ENCODE measurements at places on chromosomes 5 and 9. TPM values are rescaled to one million over a fixed set of nuclear protein-coding genes. Genes with fewer than 3 reads are reported as not detected.

The GPR151 gene
- total RNA-seq, result not detected

The DCTN4 gene
- total RNA-seq, result 42.5 TPM

The GNA14 gene
- total RNA-seq, result 3.2 TPM

The ARSI gene
- total RNA-seq, result 4.5 TPM

The TIFAB gene
- not detected for total RNA-seq

The GPR150 gene
- total RNA-seq, result not detected

The PHYHD1 gene
- 14.1 TPM for total RNA-seq

The DDX4 gene
- total RNA-seq, result not detected

The MEF2C gene
- total RNA-seq, result 1.4 TPM

The CYSRT1 gene
- total RNA-seq, result 1.6 TPM

The CDHR2 gene
- 0.43 TPM for total RNA-seq

The TAF7 gene
- 101 TPM for total RNA-seq

The CRB2 gene
- 8.4 TPM for total RNA-seq

The PCDHA6 gene
- 6.5 TPM for total RNA-seq

The SUSD3 gene
- 6.2 TPM for total RNA-seq

The FOXD4L5 gene
- total RNA-seq, result 0.13 TPM

The NPR2 gene
- total RNA-seq, result 11.0 TPM

The FOXD1 gene
- 0.73 TPM for total RNA-seq

The MARCOL gene
- not detected for total RNA-seq

The SLC45A2 gene
- not detected for total RNA-seq

The MYOT gene
- not detected for total RNA-seq

The SLC28A3 gene
- not detected for total RNA-seq

The HARS1 gene
- total RNA-seq, result 55.6 TPM

The ARAP3 gene
- 45.7 TPM for total RNA-seq

The ENTPD8 gene
- 0.48 TPM for total RNA-seq

The PCDHGA6 gene
- total RNA-seq, result 1.3 TPM

The PCDHB15 gene
- 3.9 TPM for total RNA-seq

The P4HA2 gene
- 8.2 TPM for total RNA-seq

The LRRC14B gene
- not detected for total RNA-seq

The CDH9 gene
- total RNA-seq, result 0.73 TPM

The PCAT7 gene
- total RNA-seq, result 3.2 TPM

The HRH2 gene
- total RNA-seq, result 9.3 TPM

The SLC9A3 gene
- total RNA-seq, result 0.95 TPM

The RLN2 gene
- 4.7 TPM for total RNA-seq

The PCDHGA1 gene
- 0.84 TPM for total RNA-seq

The WNK2 gene
- total RNA-seq, result 87.2 TPM

The DRD1 gene
- total RNA-seq, result 0.19 TPM

The PCDHGB5 gene
- 1.9 TPM for total RNA-seq

The C5orf58 gene
- total RNA-seq, result 1.6 TPM

The ZNF354C gene
- total RNA-seq, result 2.6 TPM

The ELOVL7 gene
- 5.1 TPM for total RNA-seq

The CNTNAP3 gene
- 5.1 TPM for total RNA-seq

The GARIN3 gene
- not detected for total RNA-seq

The TRAF1 gene
- total RNA-seq, result 1.5 TPM

The ECM2 gene
- total RNA-seq, result not detected

The MARVELD2 gene
- total RNA-seq, result 31.4 TPM

The GLT6D1 gene
- 1.3 TPM for total RNA-seq

The EXOC3 gene
- 30.0 TPM for total RNA-seq

The ZNF879 gene
- 3.9 TPM for total RNA-seq

The PCDHGA12 gene
- total RNA-seq, result 1.3 TPM

The CDC20B gene
- total RNA-seq, result not detected

The CCL21 gene
- total RNA-seq, result not detected

The PLPPR1 gene
- 1.2 TPM for total RNA-seq

The SV2C gene
- total RNA-seq, result 0.24 TPM

The SPAAR gene
- total RNA-seq, result not detected
